ENCODE measurements at places on chromosomes 6 and 20.

GRCh38 chr6:42314571-42315258 is 97.1 kb upstream of the MRPS10 start:
- no peak for DNase-seq

DNA sequence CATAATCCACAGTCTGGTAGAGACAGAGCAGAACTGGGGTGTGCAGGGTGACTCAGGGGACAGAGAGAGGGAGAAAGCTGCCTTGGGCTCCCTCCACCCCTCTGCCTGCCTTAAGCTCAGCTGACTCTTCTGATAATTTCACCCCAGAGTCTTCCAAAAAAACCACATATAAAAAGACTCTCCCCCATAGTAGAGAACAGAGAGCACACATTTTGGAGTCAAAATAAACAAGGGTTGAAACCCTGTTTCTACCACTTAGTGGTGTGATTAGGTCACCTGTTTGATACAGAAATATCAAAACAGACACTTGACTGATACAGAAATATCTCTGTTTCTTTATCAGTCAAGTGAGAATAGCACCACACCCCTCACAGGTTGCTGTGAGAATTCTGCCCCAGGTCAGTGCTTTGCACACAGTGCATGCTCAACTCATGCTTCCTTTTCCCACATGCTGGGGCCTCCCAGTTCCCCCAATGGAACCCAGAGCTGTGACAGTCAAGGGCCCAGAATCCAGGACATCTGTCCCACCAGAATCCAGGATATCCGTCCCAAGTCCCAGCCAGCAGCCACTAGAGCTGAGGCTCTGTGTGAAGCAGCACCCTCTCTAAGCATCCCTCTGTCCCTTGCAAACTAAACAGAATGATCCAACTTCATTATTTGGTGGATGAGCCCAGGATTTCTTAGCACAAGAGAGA is 1.2 kb downstream of the TREML2 start:
- no peak for DNase-seq

- no peak for DNase-seq
Observed at GRCh38 chr6:16521528-16521927, 239.7 kb downstream of the ATXN1 start.

DNA sequence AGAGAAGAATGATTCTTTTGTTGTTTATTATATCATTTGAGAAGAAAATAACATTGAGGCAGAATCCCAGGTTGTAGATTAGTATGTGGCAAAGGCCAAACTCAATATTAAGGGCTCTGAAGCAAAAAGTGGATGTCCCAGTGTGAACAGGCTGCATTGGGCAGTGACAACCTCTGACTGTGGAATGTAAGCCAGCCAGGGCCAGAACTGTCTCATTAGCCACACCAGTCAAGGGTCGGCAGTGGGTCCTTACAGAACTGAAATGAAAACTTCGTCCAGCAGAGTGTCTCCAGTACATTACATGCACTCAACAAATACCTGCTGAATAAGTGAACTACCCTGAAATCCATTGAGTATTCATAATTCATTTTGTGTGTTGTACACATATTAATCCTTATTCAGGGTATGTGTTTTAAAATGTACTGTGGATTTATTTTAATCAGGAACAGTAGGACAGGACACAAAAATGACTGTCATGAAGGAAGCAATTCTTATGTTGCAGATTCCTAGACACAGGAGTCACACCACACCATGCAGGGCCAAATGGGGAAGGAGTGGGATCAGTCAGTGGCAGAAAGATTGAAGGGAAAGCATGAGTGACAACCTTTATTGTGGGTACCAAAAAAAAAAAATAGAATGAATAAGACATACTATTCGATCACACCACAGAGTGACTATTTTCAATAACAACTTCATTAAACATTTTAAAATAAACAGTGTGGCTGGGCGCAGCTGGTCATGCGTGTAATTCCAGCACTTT is 64.9 kb upstream of the UTRN start:
- DNase-seq, result no peak

DNA sequence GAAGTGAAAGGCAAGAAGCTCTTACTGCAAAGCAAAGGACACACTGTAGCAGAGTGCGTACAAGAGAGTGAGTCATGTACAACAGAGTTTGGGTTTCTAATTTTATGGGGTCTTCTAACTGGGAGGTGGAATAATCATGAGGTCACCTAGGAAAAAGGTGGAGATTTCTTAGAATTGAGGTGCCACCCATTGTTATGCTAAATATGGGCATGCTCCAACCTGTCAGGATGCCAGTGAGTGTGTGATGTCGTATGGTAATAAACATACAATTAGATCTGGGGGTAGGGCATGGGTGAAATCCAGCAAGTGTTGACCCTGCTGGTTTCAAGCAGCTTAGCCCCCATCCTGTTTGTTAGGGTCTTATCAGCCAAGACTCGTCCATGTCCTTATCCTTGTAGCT is 46.6 kb downstream of the OR2B6 start:
- DNase-seq, result no peak

DNA sequence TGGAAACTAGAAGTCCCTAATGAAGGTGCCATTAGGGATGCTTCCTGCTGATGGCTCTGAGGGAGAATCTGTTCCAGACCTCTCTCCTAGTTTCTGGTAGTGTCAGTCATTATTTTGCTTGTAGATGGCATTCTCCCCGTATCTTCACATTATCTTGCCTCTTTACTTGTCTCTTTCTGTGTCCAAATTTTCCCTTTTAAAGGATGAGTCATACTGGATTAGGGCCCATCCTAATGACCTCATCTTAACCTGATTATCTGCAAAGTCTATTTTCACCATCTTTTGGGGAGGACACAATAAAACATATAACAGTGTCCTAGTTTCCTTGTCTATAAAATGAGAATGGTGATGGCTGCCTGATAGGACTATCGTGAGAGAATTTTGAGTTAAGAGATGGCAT is 27.3 kb downstream of the ZNF391 start:
- no peak for DNase-seq

DNA sequence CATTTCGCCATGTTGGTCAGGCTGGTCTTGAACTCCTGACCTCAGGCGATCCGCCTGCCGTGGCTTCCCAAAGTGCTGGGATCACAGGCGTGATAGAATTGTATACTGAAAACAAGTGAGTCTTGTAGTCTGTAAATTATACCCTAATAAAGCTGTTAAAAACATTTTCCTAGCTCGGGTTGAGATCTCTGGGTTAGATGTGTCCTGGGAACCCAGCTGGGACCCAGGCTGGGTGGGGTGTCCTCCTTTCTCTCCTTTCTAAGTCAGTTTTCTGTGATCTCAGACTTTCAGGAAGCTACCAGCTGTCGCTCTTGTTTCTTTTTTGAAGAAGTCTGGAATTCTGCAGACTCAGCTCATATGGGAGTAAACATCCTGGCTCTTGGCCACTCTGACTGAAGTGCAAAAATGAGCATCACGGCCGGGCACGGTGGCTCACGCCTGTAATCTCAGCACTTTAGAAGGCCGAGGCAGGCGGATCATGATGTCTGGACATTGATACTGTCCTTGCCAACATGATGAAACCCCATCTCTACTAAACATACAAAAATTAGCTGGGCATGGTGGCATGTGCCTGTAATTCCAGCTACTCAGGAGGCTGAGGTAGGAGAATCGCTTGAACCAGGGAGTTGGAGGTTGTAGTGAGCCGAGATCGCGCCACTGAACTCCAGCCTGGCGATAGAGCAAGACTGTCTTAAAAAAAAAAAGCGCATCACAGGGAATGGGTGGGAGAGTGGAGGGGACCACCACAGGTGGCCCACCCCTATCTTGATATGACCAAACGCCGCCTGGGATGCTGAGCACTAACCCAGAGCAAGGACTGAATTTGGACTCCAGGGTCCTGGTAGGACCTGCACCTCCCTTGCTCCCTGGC is 9.9 kb upstream of the PCIF1 start:
- no peak for DNase-seq

GRCh38 chr6:27592481-27593199 is 119.7 kb upstream of the ZNF184 start:
- DNase-seq, result peak; percentile 17

DNA sequence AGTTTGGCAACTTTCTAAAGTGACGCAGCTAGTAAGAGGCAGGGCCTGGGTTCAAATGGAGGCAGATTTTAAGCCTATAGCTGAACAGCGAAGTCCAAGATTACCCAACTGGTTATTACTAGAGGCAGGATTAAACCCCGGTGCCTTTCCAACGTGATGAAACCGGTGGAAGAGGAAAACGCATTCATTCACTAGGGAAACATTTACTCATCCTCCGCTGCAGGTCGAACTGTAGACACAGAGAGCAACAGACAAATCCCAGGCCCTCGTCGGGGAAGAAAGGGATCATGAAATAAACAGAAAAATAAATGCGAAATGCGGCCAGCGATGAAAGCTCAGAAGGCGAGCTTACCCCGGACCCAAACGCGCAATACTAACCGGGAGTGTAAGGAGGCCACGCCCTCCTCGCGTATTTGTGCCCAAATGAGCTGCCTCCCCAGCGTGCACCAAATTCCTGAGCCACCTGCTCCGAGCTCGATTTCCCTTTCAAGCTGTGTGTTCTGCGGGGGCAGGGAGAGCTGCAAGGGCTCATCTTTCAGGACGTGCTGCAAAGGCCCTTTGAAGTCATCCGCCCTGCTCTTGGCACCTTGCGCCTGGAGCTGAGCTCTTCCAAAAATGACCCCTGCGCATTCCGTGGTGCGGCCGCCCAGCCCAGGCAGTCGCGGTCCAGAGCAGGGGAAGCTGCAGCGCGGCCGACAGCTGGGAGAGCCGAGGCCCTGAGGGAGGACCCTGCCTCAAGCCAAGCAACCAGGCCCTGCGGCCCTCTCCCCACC is 46.9 kb downstream of the PDYN start:
- DNase-seq, result no peak

DNA sequence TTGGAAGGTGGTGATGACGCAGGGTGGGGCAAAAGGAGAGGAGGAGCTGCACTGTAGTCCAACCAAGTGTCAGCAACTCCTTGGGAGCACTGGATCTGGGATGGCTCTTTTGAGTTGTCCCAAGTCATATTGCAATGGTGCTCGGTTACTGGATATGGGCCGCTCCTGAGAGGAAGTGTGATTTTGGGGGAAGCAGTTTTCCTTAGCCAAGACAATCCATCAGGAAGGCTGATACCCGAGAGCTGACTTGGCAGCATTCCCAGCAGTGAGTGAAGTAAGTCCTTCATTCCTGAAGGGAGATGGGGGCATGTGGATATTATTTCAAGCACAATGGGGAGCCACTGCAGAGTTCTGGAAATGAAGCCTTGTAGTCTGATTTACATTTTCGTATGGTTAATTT is 354.1 kb downstream of the RFPL4B start:
- DNase-seq, result no peak

GRCh38 chr6:3712827-3713665 is 38.5 kb downstream of the PXDC1 start:
- no peak for DNase-seq

DNA sequence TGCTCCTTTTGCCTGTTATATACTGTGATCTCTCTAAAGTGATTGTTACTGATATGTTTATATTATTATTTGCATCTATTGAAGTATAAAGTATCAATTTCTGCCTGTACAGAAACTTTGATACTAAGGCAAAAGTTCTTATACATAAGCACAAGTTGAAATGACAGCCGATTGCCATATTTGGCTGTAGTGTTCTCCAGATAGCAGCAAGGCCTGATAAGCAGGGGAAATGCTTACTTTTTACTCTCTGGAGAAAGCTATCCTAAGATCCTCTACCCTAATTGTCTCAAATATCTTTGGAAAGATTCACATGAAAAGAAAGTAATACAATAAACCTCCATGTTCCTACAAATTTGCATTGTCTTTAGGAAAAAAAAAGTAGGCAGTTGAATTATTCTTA is 31.4 kb downstream of the SENP6 start:
- no peak for DNase-seq

DNA sequence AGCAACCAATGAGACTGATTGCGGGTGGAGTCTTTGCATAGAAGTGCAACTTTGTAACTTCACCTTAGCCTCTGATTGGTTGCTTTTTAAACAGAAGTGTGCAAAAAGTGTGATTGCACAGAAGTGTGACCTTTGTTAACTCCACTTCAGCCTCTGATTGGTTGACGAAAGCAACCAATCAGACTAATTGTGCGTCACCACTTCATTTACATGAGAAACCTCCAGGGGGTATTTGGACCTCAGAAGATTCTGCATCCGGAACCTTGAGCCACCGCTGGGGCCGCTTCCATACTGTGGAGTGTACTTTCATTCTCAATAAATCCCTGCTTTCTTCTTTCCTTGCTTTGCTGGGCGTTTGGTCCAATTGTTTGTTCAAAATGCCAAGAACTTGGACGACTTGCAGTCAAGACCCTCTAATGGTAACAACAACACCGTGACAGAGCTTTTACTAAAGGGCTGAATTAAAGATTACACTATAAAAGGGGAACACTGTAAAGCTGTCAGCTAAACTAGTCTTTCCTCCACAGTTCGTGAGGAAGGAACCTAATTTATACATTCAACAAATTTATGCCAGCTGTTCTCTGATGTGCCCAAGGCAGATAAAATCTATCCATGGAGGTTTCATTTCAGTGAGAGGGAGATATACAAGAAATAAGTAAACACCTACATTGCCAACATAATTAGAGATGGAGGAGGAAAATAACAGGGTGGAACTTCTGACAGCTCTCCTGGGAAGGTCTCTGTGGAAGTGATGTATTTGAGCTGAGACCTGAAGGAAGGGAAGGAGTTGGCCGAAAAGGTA is 1.4 kb upstream of the HECA start:
- DNase-seq, result peak; percentile 25

GRCh38 chr6:43904311-43905123 is 134.5 kb downstream of the VEGFA start:
- DNase-seq, result no peak

DNA sequence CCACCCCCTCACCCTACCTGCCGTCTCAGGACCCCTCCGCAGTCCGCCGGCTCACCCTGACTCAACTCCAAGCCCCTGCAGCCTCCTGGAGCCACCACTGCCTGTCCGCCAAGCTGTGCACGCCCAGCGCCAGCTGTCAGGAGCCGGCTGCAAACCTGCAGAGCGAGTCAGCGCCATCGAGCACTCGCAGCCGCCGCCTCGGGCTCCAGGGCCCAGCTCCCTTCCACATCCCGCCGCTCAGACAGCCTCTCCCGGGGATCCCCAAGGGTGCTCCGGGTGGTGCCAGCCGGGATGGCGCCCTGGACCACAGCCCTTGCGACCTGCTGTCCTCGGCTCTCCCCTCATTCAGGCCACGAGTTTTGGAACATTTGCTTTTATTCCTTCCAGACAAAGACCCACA is 4.3 kb downstream of the TNNC2 start:
- DNase-seq, result no peak

GRCh38 chr6:65402564-65402963 is 304.5 kb downstream of the EYS start:
- DNase-seq, result no peak

GRCh38 chr20:41299899-41300298 is 17.6 kb downstream of the ZHX3 start:
- DNase-seq, result no peak

- peak; percentile 76 for DNase-seq
Observed at GRCh38 chr6:142702501-142703460, 242.2 kb downstream of the HIVEP2 start.

Measured in CD4-positive, alpha-beta T cell treated with Interferon gamma for 1 hour (primary cell).